CD8-positive, alpha-beta memory T cell (primary cell): ENCODE measurements at places on chromosomes 2 and 18.

DNA sequence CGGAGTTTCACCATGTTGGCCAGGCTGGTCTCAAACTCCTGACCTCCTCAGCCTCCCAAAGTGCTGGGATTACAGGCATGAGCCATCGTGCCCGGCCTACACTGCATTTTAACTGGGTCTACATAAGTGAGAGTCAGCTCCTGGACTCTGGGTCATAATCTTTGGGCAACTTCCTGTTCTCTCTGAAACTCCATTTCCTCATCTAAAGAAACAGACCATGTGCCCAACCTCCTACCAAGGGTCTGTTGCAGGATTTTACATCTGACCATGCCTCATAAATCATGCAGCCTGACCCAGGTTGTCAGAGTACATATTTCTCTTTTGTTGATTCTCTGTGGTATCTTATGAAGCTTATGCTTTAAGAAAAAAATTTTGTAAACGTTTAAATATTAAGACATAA, 280.4 kb downstream of the ALPK2 start:
- DNase-seq, result no peak

GRCh38 chr2:235901243-235901642, 266.9 kb downstream of the GBX2 start:
- DNase-seq, result no peak

GRCh38 chr2:174666845-174667244, 69.2 kb upstream of the WIPF1 start:
- no peak for DNase-seq

DNA sequence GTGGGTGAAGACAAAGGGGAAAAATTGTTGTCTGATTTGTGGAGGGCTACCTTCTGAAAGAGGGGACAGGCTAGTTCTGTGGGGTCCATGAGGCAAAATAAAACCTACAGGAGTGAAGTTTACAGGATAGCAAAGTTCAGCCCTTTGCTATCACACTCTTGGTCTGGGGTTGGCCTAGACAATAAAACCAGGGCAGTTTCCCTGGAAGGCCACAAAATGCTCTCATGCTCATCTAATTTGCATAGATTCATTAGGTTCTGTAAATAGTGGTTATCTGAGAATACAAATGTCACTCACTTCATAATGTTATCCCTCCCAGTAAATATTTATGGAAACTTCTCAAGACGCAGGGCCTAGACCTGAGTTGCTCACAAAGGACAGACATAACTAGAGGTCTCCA, 63.6 kb downstream of the INSIG2 start:
- no peak for DNase-seq

GRCh38 chr2:25222477-25223121, 54.2 kb upstream of the POMC start:
- DNase-seq, result no peak

GRCh38 chr2:26300234-26300925, 45.6 kb upstream of the SELENOI start:
- DNase-seq, result no peak
